OCI-M1 (cell line): ENCODE measurements at places on chromosomes 6 and 20.

GRCh38 chr6:31871046-31871659 is 7.6 kb downstream of the SLC44A4 start:
- no peak for DNase-seq

DNA sequence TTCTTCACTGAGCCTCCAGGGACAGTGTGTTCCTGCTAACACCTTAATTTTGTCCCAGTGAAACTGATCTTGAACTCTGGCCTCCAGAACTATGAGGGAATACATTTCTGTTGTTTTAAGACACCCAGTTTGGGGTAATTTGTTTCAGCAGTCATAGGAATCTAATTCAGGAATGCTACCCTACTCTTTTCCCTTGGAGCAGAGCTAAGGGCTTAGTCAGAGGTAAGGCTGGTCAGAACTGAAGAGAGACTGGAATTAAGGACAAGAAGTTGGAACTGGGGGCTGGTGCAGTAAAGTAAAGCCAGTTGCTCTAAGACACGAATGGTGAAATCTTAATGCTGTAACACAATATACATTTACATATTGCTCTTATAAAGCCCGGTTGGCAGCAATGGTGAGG is 809.7 kb downstream of the MAFB start:
- DNase-seq = no peak

GRCh38 chr6:36302227-36302976 is 32.5 kb downstream of the PNPLA1 start:
- DNase-seq = peak; percentile 95

DNA sequence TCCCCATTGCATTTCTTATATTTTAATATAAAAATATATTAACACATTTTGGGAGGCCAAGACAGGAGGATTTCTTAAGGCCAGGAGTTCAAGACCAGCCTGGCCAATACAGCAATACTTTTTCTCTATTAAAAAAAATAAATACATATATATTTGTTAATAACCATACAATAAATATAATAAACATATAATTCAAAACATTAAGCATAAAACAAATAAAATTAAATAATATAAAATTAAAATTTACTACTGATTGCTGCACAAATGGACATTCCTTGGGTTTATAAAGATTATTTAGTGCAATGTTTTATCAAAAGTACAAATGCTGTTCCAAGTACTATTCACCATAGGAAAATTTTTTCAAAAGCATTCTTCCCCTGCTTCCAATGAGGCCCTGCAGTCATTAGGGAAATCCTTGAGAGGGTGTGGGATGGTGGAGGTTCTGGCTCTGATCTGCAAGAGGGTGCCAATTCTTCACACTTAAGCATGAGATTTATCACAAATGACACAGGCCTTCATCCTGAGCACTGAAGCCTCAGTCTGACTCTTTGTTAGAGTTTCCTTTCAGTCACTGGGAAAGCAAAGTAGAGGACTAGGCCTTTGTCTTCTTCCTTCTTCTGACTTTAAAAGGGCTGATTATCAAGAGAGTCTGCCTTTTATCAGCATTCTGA is 596.7 kb downstream of the EPM2A start:
- DNase-seq = no peak

- DNase-seq = no peak
Measured at GRCh38 chr6:141097471-141097870, 1035.3 kb upstream of the GJE1 start.

DNA sequence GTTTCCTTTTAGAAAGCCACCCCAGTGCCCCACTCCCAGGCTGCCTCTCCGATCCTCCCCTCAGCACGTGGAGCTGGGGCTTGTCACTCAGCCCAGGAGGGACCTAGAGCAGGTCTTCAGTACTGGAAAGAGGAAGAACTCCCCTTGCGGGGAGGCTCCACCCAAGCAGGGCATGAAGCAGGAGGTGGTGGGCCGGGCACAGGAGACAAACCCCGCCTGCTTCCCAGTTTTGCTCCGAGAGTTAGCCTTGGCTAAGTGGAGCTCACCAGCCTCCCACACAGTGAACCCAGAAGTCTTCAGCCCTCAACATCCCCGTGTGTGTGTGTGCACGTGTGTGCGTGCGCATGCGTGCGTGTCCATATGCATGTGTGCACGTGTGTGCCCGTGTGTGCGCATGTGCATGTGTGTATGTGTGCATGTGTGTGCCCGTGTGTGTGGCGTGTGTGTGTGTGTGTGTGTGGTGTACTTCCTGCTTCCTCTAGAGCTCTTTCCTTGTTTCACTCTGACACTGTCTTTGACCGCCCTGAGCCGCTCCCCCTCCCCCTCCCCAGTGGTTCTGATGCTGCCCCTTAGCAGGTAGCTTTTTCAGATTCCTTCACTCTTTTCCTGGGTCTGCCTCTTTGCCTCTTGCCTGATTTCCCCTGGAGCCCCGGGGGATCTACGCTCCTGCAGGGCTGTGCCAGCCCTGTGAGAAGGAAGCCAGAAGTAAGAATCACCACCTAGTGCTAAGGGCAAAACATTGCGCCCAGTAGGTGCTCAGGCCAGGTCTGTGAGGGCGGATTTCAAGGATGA is 239.8 kb downstream of the CDC5L start:
- no peak for DNase-seq

DNA sequence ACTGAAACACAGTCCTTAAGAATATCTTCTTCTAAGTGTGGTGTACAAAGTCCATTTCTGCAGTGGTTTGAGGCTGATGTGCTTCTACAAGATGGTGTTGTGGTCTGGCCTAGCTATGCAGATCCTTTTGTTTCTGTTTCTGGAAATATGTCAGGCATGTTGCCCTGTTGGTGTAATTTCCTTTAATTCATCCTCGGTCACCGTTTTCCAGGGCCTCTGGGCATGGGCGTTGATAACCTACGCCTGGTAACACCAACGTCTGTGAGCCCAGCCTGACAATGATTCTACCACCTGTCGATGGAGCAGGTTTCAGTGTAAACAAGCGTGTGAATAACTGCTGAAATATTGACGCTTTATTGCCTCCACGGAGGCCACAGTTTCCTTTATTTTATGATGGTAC is 33.3 kb upstream of the AFDN start:
- DNase-seq = no peak
